ENCODE measurements at places on chromosomes 2 and 18. TPM values are rescaled to one million over a fixed set of nuclear protein-coding genes. Genes with fewer than 3 reads are reported as not detected.

COL4A3 gene
- total RNA-seq, result 30.8 TPM

LDAH gene
- total RNA-seq, result 28.2 TPM

APLF gene
- 8.5 TPM for total RNA-seq

TTC39C gene
- 42.0 TPM for total RNA-seq

CHST10 gene
- 11.3 TPM for total RNA-seq

TXNDC2 gene
- total RNA-seq, result not detected

TMEM18 gene
- 23.6 TPM for total RNA-seq

SLC25A12 gene
- total RNA-seq, result 17.9 TPM

ALS2 gene
- total RNA-seq, result 45.3 TPM

REG1B gene
- total RNA-seq, result not detected

SF3B6 gene
- 133 TPM for total RNA-seq

ASXL3 gene
- total RNA-seq, result 0.05 TPM

SCG2 gene
- 0.35 TPM for total RNA-seq

SULT1C2 gene
- total RNA-seq, result 13.1 TPM

HTRA2 gene
- 20.0 TPM for total RNA-seq

TEX51 gene
- not detected for total RNA-seq

NYAP2 gene
- total RNA-seq, result not detected

GCFC2 gene
- total RNA-seq, result 14.6 TPM

RGPD8 gene
- total RNA-seq, result 23.0 TPM

TMEM37 gene
- 0.69 TPM for total RNA-seq

HRH4 gene
- not detected for total RNA-seq

CCDC150 gene
- total RNA-seq, result 3.2 TPM

WBP1 gene
- total RNA-seq, result 57.3 TPM

FAM228A gene
- total RNA-seq, result 0.35 TPM

NEDD4L gene
- total RNA-seq, result 51.9 TPM

ALMS1 gene
- 11.1 TPM for total RNA-seq

ABCG5 gene
- not detected for total RNA-seq

ZEB2 gene
- total RNA-seq, result 9.7 TPM

LYPD1 gene
- 9.6 TPM for total RNA-seq

KCNF1 gene
- not detected for total RNA-seq

MROH2A gene
- total RNA-seq, result 0.15 TPM

EFR3B gene
- 0.35 TPM for total RNA-seq

IMPACT gene
- 34.2 TPM for total RNA-seq

PAX8 gene
- 86.5 TPM for total RNA-seq

RESP18 gene
- total RNA-seq, result not detected

TLX2 gene
- not detected for total RNA-seq

DSG2 gene
- 111 TPM for total RNA-seq

PTPRN gene
- 0.52 TPM for total RNA-seq

RELCH gene
- 23.4 TPM for total RNA-seq

CCDC85A gene
- 0.15 TPM for total RNA-seq

IHH gene
- total RNA-seq, result not detected

RGPD3 gene
- total RNA-seq, result 1.0 TPM

SCYGR7 gene
- total RNA-seq, result not detected

DOK6 gene
- 2.3 TPM for total RNA-seq

ANTXR1 gene
- 26.5 TPM for total RNA-seq

SANBR gene
- total RNA-seq, result 14.6 TPM

HOXD13 gene
- total RNA-seq, result not detected

TMEM200C gene
- 0.30 TPM for total RNA-seq

ALK gene
- not detected for total RNA-seq

Data from renal cortical epithelial cell (primary cell).